ENCODE measurements at places on chromosomes 11 and 22.
A peak's percentile ranks its signal among the peaks of the same experiment; 100 is the strongest.

DNA sequence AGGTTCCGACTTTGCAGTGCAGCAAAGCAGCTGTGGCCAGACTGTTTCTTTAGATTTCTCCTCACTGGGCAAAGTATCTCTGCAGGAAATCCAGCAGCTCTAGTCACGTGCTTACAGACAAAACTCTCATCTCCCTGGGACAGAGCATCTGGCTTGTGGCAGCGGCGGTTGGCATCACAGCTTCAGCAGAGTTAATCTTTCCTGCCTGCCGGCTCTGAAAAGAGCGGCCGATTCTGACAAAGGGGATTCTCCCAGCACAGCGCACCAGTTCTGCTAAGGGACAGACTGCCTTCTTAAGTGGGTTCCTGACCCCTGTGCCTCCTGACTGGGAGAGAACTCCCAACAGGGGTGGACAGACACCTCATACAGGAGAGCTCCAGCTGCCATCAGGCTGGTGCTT is 1357.3 kb upstream of the TENM4 start:
- ATAC-seq, result no peak

DNA sequence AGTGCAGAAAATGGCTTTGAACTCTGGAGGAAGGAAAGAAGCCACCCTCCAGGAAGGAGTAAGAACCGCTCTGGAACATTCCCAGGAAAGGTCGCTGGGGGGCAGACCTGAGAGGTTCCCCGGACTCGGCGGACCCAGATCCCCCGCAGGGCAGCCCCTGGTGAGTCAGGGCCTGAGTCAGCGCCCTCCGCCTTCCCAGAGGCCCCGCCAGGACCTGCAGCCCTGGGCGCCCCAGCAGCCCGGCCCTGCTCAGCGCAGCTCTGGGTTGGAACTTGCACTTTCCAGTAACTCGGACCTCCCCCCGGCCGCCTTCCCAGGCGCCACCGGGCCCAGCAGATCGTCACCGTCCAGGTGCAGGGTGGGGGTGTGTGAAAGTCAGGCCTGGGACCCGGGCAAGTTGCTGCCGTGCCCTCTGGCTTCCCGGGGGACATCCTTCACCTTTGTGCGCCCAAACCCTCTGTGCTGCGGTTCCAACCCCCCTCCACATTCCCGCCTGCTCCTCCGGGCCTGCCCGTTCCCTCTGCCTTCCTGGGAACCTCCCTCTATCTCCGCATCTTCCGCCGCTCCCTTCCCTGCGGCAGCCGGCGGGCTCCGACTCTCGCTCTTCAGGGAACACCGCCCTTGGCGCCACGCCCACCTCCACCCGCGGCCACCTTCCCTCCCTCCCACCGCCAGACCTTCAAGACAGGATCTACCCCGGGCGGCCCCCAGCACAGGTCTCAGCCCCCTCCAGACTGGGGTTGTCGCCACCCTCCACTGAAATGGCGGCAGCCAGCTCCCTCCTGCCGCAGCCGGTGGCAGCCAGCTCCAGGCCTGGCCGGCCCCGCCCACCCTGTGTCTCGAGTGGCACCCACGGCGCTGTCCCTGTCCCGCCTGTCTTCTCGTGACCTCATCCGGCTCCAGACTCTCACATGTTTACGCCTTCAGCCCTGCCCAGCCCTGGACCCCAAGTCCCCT is 36.8 kb upstream of the WNT7B start:
- peak; percentile 99 for ATAC-seq

DNA sequence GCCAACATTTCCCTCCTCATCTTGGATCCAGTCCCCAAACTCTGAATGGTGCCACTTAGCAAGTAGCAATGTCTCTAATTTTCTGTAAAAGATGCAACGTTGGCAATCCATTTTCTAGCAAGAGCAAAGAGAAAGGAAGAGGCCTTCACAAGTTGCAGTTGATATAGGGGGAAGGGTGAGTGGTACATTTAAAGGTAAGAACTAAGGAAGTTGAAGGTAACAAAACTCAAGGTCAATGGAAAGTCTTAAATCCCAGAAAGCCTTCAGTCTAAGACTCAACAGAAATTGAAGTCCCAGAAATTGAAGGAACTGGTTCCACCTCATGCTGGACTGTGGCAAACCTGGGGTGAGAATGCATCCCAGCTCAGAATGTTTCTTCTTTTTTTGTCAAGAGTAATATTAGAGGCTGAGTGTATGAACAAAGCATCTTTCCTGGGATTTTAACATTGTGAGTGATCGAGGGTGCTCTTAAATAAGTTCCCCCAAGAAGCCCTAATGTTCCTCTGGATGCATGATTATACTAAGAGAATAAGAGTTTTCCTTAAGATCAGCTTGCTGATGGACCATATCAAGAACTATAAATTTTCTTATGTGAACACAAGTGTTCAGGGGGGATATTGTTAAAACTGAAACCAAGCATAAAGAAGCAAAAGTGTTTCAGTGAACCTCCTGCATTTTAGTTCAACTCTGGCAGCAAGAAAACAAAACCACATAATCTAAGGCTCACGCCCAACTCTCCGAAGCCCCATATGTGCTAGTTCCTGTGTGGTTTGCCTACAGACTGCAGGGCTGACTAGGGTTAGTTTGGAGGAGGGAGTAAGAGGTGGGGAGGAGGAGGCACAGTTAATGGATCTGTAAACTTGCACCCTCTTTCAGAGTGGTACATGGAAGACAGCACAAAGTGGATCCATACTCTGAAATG is at the start of gene GRAP2:
TSS of gene GRAP2 (plus strand) at position 779 of the 922 bp plus-strand sequence. CDS start 46,023 bp downstream, outside the sequence.
- ATAC-seq, result peak; percentile 93

DNA sequence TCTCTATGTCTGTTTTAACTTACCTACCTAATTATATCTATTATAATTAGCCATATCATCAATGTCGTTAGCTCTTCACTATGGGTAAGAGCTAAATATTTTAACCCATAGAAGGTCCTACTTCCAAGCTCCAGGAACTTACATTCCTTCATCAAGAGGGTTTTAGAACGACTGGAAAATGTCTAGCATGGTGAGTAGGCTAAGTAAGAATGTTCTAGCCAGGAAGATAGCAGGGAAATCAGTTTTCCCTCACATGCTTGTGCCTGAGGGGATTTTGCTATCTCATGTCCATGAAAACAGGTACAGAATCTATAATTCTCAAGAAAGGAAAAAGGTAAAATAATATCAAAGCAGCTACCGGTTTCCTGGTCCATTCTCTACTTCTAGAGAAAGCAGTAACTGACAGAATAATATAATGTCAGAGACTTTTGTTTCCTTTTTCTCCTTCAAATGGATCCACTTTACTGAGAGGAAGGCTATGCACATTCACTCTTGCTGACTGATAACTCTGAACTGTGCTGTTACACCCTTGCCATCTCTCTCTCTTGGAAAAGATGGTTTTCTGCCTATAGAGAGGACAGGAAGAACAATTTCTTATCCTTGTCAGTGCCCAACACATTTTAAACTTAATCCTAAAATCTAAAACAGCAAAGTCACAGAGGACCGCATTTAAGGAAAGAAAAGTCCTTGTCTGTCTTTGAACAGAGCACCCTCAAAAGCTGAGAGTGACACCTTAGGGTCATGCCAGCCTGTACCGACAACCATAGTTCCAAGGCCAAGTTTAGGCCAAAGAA is 67.0 kb downstream of the MAML2 start:
- ATAC-seq, result no peak

DNA sequence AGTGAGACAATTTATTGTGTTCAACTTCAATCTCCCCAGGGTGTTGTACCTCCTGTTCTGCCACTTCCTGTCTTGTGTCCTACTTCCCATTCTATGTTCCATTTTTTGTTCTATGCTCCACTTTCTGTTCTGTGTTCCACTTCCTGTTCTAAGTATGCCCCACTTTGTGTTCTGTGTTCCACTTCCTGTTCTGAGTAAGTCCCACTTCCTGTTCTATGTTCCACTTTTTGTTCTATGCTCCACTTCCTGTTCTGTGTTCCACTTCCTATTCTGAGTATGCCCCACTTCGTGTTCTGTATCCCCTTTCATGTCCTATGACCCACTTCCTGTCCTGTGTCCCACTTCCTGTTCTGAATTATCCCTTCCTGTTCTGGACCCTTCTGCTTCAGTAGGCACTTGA is 732.7 kb downstream of the TBC1D22A start:
- ATAC-seq, result peak; percentile 28

- no peak for ATAC-seq
Observed at GRCh38 chr11:39288011-39288410, 2171.4 kb downstream of the LRRC4C start.

GRCh38 chr22:49152939-49153770 is 674.5 kb downstream of the BRD1 start:
- ATAC-seq, result no peak

GRCh38 chr11:65851083-65851579 is 6.8 kb downstream of the CFL1 start:
- no peak for ATAC-seq

GRCh38 chr11:118304568-118305248 is at the start of gene CD3E:
Gene CD3E, plus strand, starts transcription at chr11:118304730. Its CDS starts 223 bp downstream, at chr11:118304953.
- peak; percentile 78 for ATAC-seq

DNA sequence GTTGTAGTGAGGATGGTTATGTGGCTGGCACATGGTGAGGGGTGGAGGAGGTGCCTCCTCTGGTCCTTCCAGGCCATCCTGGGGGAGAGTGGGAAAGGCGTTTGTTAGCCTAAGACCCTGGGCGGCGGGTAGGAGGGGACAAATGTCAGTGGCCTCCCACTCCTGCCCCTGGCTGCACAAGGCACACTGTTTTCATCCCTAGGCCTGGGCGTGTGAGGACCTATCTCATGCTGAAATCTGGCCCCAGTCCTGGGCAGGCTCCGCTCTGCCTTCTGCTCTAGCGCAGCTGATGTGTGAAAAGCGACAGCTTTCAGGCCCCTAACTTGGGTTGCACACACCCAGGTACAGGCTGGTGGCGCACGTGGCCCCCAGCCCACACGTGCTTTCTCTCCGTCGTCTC is 32.1 kb downstream of the DAGLA start:
- ATAC-seq, result no peak

DNA sequence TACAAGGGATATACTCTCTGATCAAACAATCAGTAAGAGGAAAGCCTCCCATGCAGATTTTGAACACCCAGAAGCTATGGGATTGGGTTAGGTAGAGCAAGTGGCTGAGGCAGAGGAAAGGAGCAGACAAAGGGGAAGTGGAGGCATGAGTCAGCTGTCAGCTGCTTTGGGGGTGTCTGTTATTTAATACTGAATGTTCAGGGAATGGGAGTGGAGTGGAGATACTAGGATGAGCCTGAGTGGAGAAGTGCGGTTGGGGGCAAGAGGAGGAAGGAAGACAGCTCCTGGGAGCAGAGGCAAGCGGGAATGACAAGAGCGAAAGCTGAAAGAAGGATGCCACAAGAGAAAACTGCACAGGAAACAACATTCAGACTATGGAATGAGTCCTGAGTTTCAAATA is 22.7 kb upstream of the TMPRSS5 start:
- no peak for ATAC-seq

DNA sequence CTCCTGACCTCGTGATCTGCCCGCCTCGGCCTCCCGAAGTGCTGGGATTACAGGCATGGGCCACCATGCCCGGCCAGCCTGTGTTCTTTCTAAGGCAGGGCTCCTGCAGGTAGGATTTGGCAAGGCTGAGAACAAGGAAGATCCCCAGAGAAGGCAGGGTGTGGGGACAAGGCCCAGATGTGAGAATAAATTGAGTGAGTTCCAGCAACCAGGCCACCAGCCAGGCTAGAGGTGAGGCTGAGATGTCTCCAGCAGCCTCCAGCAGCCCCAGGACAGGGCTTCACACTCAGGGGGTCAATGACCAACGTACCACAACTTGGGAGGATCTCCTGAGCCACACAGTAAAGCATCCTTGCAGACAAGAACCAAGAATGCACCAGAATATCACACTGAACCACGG is 75.1 kb downstream of the BUD13 start:
- ATAC-seq, result no peak

- no peak for ATAC-seq
Observed at GRCh38 chr11:106464728-106465127, 387.3 kb downstream of the AASDHPPT start.

GRCh38 chr11:90218606-90219005 is 4.2 kb downstream of the CHORDC1 start:
- no peak for ATAC-seq

- ATAC-seq, result no peak
Observed at GRCh38 chr11:70126494-70126893, 48.4 kb downstream of the ANO1 start.

DNA sequence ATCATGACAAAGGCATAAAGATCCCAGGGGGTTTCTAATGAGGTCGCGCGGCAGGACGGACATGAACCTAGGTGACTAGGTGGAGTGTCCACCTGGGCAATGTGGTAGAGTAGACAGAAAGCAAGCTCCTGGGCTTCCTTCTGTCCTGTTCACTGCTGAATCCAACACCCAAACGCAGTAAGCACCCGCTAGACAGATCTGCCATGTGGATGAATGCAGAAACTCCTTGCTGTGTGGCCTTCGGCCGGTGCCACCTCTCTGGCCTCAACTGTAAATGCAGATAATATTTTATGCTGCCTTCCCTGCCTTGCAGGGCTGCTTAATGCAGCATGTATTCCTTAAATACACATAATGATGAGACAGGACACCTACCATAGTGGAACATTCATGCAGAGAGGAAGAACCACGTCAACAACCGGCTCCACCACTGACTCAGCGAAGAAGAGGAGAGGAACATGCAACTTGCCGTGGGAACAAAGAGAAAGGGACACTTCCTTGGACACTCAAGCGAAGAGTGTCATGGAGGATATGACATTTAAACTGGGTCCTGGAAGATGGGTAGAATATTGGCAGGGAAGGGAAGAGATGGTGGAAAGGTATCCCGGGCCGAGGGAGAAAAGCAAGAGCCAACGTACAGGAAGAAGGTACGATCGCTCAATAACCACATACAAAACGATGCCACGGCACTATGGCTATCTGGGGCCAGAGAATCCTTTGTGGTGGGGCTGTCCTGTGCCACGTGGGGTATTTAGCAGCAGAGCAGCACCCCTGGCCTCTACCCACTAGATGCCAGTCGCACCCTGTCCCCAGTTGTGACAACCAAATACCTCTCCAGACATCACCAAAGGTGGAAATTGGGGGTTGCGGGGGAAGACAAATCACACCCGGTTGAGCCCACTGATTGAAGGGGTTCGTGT is 30.8 kb downstream of the MYH9 start:
- peak; percentile 52 for ATAC-seq

- ATAC-seq, result no peak
Observed at GRCh38 chr22:45768490-45768889, 96.9 kb downstream of the ATXN10 start.

DNA sequence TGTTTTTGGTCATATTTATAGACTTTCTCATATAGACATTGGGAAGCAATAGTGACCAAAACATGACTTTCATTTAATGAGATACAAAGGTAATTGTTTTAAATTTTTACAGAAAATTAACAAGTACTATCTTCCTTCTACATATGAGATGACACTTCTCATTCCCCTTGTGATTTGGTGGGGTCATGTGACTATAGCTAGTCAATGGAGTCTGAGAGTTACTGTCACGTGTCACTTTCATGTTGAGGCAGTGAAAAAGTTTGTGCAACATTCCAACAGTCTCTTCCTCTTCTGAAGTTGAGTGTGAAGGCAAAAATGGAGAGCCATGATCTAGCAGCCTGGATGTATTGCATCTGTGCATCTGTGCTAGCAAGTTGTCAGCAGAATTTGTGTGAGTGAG is 618.3 kb upstream of the LRRC4C start:
- ATAC-seq, result no peak

DNA sequence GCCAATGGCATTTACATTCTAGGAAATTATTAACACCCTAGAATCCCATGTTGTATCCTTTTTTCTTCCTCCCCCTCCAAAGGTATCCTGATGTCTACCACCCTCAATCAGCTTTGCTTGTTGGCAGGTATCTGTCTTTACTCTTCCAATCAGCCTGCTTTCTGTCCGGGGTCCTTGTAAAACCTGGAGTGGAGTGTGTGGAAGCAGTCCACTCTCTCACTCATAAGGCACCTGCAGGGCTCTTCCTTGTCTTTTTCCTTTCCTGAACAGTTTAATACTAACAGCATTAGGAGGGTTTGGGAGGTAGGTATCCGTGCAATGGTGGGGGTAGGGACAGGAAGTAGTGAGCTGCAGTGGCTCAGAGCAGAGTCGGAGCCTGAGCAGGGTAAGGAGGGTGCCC is 193.4 kb downstream of the BARX2 start:
- no peak for ATAC-seq
